ENCODE measurements at places on chromosomes 5 and 9. TPM values are rescaled to one million over a fixed set of nuclear protein-coding genes. Genes with fewer than 3 reads are reported as not detected.

GRCh38 chr5:159184236-159184635 is 25.1 kb downstream of the RNF145 start:
- H3K27ac ChIP-seq = no peak overlapping the region
- H3K27me3 ChIP-seq = no peaks in the 10 kb centered on the region
- H3K36me3 ChIP-seq = peaks cover 51% of the 10 kb centered on the region
- no peak overlapping the region for H3K4me3 ChIP-seq

- peaks cover 36% of the 10 kb centered on the region for H3K4me1 ChIP-seq
- H3K36me3 ChIP-seq = no peaks in the 10 kb centered on the region
- peak; percentile 79 for DNase-seq
- no peak overlapping the region for H3K4me3 ChIP-seq
- no peaks in the 10 kb centered on the region for H3K27me3 ChIP-seq
Measured at GRCh38 chr9:33225319-33226147, 14.4 kb upstream of the SPINK4 start.

DNA sequence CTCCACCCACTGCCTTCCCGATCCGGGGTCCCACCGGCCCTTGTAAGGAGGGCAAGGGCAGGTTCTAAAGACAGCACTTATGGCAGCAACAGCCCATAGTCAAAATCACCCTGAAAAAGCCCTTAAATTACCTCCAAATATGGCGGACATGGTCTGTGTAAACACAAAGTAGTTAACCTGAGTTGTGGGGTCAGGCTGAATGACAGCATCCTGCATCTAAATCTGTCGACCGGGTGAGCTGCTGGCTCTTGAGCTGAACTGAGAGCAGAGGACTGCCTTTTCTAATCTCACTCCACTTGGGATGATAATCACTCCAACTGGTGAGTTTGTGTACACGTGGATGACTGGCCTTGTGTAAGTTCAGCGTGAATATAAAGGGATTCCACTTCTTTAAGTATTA is 249.6 kb downstream of the DENND1A start:
- no peak overlapping the region for H3K27ac ChIP-seq
- peaks cover 18% of the 10 kb centered on the region for H3K4me1 ChIP-seq

GRCh38 chr9:114143234-114143633 is 12.1 kb upstream of the COL27A1 start:
- H3K4me3 ChIP-seq = no peak overlapping the region
- no peak overlapping the region for H3K27ac ChIP-seq
- no peaks in the 10 kb centered on the region for H3K36me3 ChIP-seq
- H3K4me1 ChIP-seq = no peaks in the 10 kb centered on the region
- DNase-seq = no peak
- H3K27me3 ChIP-seq = peaks cover 9% of the 10 kb centered on the region

- H3K27me3 ChIP-seq = peaks cover 20% of the 10 kb centered on the region
- no peak for DNase-seq
- no peak overlapping the region for H3K4me3 ChIP-seq
- H3K36me3 ChIP-seq = no peaks in the 10 kb centered on the region
- no peak overlapping the region for H3K27ac ChIP-seq
Measured at GRCh38 chr9:98607787-98608186, 100.9 kb downstream of the GABBR2 start.

- H3K4me3 ChIP-seq = no peak overlapping the region
- H3K36me3 ChIP-seq = no peaks in the 10 kb centered on the region
- peaks cover 4% of the 10 kb centered on the region for H3K4me1 ChIP-seq
- no peak for DNase-seq
- H3K27me3 ChIP-seq = no peaks in the 10 kb centered on the region
Measured at GRCh38 chr5:1999794-2000193, 117.1 kb upstream of the IRX4 start.

GRCh38 chr5:60495644-60496520 is 204.1 kb downstream of the DEPDC1B start:
- no peak overlapping the region for H3K27ac ChIP-seq
- no peaks in the 10 kb centered on the region for H3K36me3 ChIP-seq
- no peaks in the 10 kb centered on the region for H3K4me1 ChIP-seq
- no peaks in the 10 kb centered on the region for H3K27me3 ChIP-seq

DNA sequence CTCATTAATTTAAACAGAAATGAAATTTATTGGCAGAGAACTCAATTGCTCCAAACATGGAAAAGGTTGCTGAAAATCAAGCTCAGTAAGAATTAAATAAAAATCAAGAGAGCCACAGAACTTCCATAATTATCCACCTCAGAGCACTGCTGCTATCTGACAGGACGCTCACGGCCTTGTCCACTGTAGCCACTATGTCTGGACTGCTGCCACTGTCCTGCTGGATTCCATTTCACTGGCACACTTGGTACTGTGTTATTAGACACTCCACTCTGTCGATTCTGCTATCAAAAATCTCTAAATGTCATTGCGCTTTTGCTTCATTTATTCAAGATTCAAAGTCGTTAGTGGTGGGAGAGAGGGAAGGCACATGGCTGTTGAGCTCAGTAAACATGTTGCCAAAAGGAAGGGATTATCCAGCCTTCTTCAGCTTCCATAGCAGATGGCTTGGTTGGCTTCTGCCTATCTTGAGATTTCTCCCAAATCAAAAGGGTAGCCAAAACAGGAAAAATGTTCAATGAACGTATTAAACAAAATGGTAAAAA is 815.0 kb downstream of the CDH18 start:
- H3K27me3 ChIP-seq = no peaks in the 10 kb centered on the region
- no peak overlapping the region for H3K27ac ChIP-seq
- no peaks in the 10 kb centered on the region for H3K36me3 ChIP-seq
- no peak for DNase-seq
- no peak overlapping the region for H3K4me3 ChIP-seq

DNA sequence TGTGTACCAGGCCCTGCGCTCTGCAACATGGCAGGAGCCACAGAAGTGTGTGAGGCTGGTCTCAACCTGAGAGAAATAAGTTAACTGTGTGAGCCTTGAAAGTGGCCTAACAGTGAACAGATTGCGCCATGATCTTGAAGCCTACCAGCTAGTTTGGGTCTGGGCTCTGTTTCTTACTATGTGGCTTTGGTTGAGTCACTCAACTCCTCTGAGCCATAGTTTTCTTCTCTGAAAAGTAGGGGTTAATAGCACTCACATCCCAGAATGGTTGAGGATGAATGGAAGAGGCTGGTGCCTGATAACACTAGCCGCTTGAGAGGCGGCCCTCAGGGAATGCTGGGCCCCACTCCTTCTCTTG is 121.5 kb downstream of the RGS3 start:
- DNase-seq = no peak
- no peak overlapping the region for H3K27ac ChIP-seq

GRCh38 chr9:2288309-2288708 is 273.2 kb downstream of the SMARCA2 start:
- H3K27ac ChIP-seq = no peak overlapping the region
- no peaks in the 10 kb centered on the region for H3K36me3 ChIP-seq
- H3K27me3 ChIP-seq = peaks cover 11% of the 10 kb centered on the region
- no peaks in the 10 kb centered on the region for H3K4me1 ChIP-seq
- no peak for DNase-seq

DNA sequence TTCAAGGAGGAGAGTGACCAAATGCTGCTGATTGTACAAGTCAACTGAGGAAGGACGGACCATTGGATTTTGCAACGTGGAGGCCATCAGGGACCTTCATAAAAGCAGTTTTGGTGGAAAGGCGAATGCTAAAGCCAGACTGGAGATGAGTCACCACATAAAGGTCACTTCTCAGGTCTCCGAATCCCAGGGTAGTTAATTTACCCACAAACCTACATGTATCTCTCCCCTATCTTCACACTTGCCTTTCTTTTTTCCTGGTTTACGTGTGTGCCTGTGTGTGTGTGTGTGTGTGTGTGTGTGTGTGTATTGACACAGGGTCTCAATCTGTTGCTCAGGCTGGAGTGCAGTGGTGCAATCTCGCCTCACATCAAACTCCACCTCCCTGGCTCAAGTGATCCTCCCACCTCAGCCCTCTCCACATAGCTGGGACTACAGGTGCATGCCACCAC is 4.6 kb upstream of the CTNNA1 start:
- H3K36me3 ChIP-seq = no peaks in the 10 kb centered on the region
- no peak for DNase-seq
- no peak overlapping the region for H3K27ac ChIP-seq
- H3K4me1 ChIP-seq = peaks cover 9% of the 10 kb centered on the region
- H3K27me3 ChIP-seq = peaks cover 21% of the 10 kb centered on the region
- no peak overlapping the region for H3K4me3 ChIP-seq

- peaks cover 61% of the 10 kb centered on the region for H3K36me3 ChIP-seq
- no peaks in the 10 kb centered on the region for H3K27me3 ChIP-seq
- H3K4me3 ChIP-seq = no peak overlapping the region
- H3K27ac ChIP-seq = peak overlapping the region; percentile 52
- DNase-seq = no peak
Measured at GRCh38 chr9:113187929-113188595, 33.0 kb downstream of the FKBP15 start.

DNA sequence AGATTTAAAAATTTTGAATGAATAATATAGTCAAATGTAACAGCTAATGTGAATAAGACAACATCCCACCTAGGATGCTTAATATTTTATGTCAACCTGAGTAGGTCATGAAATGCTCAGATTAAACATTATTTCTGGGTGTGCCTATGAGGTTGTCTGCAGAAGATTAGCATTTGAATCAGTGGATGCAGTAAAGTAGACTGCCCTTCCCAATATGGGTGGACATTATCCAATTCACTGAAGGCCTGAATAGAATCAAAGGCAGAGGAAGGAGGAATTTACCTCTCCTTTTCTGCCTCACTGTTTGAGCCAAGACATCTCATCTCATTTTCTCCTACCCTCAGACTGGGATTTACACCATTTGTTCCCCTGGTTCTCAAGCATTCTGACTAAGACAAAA is 1582.3 kb downstream of the EFNA5 start:
- H3K36me3 ChIP-seq = no peaks in the 10 kb centered on the region
- no peaks in the 10 kb centered on the region for H3K27me3 ChIP-seq
- no peak for DNase-seq
- no peak overlapping the region for H3K4me3 ChIP-seq
- H3K4me1 ChIP-seq = no peaks in the 10 kb centered on the region

- H3K27me3 ChIP-seq = peaks cover 32% of the 10 kb centered on the region
- peaks cover 8% of the 10 kb centered on the region for H3K4me1 ChIP-seq
- no peak overlapping the region for H3K4me3 ChIP-seq
- no peak for DNase-seq
Measured at GRCh38 chr5:14266171-14266570, 123.0 kb downstream of the TRIO start.

DNA sequence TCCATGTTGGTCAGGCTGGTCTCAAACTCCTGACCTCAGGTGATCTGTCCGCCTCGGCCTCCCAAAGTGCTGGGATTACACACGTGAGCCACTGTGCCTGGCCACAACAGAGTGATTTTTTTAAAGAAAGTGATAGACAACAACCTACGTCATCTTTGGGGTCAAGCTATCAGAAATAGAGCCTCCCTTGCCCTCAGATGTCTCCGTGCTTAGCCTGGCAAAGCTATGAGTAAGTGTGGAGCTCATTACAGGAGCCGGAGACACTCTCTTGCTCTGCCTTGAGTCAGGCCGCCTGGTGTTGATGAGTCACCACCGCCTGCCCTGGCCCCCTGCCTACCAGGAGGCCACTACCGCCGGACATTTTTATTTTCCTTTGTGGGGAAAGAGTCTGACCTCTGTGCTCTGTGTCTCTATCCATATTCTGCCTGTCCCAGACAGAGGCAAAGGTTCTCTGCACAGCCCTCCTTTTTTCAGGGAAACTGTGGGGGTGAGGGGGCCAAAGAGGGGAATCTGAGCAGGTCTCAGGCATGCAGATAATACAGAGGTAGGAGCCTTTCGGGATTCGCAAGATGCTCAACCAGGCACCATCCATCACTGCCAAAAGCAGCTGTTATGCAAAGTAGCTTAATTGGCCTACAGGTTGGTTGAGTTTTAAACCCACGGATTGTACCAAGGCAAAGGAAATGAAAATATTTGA is 123.7 kb upstream of the CPEB4 start:
- peaks cover 6% of the 10 kb centered on the region for H3K27me3 ChIP-seq
- H3K4me3 ChIP-seq = no peak overlapping the region
- no peaks in the 10 kb centered on the region for H3K4me1 ChIP-seq
- no peak overlapping the region for H3K27ac ChIP-seq
- DNase-seq = no peak

DNA sequence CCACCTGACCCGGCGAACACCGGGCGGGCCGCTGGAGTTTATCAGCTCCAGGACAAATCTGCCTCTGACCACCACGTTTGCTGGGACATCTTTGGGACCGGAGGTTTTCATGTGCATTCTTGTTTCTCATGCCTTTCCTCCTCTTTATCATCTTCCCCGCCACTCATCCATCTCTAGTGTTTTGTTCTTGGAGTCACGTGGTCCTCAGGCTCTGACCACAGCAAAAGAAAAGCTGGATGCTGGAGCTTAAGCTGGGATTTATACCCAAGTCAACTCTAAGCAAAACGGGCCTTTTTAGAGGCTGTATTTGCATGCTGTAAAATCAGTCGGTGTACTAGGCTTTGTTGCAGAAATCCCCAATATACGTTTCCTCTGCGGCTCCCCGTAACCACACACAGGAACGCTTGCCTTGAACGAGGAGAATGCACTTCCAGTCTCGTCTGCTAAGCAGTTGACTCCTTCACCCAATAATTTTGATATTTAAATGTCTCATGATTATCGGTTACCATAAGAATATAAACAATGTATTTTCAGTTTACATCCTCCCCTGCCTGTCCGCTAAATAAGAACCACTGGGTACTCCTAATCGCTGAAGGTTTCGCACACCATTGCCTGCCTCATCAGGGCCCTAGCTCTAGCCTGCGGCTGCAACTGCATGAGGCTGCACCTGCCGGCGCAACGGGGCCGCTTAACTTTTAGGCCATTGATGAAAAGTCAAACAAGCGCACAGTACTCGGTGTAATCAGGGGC is 560 bp upstream of the NDUFS6 start:
- H3K27me3 ChIP-seq = no peaks in the 10 kb centered on the region
- peak overlapping the region; percentile 100 for H3K4me3 ChIP-seq
- no peak for DNase-seq
- H3K27ac ChIP-seq = peak overlapping the region; percentile 99

GRCh38 chr9:126375386-126375785 is 48.8 kb downstream of the MVB12B start:
- H3K36me3 ChIP-seq = no peaks in the 10 kb centered on the region
- H3K4me1 ChIP-seq = peaks cover 13% of the 10 kb centered on the region
- no peak overlapping the region for H3K27ac ChIP-seq
- no peak for DNase-seq
- H3K27me3 ChIP-seq = peaks cover 8% of the 10 kb centered on the region

JAKMIP2 gene
- total RNA-seq = 1.9 TPM

STK32A gene
- total RNA-seq = not detected

RFESD gene
- 6.4 TPM for total RNA-seq

SCGB3A1 gene
- not detected for total RNA-seq

STPG3 gene
- total RNA-seq = not detected

ZNF300 gene
- total RNA-seq = 0.33 TPM

CYLC2 gene
- total RNA-seq = not detected

CDC20B gene
- 0.18 TPM for total RNA-seq

TLX3 gene
- not detected for total RNA-seq

FAM151B gene
- total RNA-seq = 0.28 TPM
